OCI-M1 (cell line): ENCODE measurements at places on chromosomes 6 and 20.

DNA sequence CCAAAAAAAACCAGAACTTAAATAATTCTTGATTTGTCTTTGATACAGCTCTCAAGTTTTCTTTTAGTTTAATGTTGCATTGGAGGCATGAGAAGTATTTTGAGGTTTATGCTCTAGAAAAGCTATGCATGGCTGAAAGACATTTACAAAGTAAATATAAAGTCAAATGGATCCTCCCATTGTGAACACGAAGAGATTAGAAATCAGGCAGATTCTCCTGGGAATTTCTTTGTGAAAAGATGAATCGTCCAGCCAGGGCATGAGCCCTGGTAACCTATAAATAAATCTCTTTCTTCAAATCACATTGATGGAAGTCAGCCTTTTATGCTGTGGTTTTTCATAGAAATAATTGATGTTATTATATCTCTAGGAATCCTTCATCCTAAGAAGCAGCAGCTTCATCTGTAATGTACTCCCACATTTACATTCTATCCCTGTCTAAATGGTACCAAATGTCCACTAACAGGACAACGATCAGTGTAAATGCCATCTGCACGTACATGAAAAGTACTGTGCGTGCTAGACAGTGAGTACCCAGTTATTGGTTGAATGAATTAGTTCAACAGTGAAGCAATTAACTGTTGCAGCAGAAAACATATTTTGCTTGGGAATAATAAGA lies 143.6 kb downstream of the ALDH8A1 start:
- DNase-seq: no peak

DNA sequence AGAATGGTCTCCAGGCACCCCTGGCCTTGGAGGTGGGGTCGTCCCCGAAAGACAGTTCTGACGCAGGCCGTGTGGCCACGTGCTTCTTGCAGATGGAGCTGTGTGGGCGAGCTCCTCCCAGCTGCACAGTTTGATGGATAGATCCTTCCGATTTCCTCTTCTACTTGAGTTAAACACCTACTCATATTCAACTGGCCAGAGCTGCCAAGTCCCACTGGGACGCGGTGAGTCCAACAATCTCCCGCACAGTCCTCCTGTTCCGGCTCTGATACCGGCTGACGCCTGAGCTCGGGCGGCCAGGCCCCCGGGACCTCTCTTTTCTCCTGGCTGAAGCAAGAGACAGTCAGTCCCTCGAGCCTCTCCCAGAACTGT lies 57.9 kb upstream of the DACT2 start:
- no peak for DNase-seq

DNA sequence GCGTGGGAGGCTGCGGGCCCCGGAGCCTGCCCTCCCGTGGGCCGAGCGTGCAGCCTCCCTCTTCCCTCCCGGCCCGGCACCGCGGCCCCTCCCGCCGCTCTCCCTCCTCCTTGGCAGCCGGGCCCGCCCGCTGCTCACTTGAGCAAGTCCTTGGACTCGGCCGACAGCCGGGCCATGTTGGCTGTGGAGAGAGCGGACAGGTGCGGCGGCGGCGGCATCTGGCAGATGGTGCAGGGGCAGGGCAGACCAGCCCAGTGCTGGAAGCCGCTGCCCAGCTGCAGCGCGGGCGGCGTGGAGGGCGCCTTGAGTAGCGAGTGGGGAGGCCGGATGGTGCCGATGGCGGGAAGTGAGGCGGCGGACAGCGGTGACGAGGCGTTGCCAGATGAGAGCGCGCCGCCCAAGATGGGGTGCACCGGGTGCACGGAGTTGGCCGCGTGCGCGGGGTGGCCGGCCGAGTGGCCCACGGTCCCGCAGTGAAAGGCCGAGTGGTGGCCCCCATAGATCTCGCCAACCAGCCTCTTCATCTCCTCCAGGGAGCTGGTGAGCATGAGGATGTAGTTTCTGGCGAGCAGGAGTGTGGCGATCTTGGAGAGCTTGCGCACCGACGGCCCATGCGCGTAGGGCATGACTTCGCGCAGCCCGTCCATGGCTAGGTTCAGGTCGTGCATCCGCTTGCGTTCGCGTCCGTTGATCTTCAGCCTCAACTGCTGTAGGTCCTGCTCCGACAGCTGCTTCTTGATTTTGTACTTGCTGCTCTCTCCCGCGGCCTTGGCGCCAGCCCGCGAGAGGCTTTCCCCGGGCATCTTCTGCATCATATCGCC lies 766 bp downstream of the OLIG3 start:
- no peak for DNase-seq

DNA sequence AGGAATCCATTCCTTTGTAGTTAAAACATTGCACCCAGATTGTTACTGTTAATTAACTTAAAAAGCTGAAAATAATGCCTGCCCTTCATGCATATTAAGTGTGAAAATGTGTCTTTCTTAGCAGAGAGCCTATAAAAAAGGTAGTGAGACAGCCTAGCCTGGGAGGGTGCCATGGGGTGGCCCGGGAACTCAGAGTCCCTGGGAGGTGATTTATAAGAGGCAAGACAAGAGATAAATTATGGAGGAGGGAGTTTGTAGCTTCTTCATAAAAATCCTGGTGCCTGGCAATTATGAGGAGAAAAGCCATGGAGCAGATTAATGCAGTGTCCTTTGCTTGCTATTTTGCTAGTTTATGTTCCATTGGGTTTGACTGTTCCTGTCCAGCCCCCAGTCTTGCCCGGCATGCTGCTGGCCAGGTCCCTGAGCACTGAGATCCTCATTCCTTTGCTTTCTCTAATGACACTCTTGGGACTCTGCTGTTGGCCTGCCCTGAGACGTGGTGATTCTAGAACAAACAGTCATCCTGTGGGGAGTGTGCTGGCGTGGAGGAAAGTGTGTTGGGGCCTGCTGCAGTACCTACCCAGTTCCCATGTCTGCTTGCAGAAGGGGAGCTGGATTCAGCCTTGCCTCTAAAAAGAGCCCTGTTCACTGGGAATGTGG lies 4.2 kb downstream of the MLN start:
- no peak for DNase-seq

DNA sequence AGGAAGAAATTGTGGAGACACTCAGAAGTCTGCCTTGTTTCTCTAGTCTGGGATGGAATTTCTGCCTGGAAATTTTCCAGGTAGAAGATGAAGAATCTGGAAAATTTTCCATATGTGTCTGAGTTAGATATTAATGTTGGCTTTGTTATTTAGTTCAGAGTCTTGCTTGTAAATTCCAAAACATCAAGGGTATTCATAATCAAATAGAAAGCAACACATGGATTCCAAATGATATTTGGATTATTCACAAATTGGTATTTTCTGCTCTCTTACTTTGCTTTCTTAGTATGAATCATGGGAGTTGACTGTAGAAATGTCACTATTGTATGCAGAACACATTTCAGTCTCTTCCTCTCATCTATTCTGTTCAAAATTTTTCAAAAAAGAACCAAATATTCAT lies 116.0 kb downstream of the GRIK2 start:
- no peak for DNase-seq

DNA sequence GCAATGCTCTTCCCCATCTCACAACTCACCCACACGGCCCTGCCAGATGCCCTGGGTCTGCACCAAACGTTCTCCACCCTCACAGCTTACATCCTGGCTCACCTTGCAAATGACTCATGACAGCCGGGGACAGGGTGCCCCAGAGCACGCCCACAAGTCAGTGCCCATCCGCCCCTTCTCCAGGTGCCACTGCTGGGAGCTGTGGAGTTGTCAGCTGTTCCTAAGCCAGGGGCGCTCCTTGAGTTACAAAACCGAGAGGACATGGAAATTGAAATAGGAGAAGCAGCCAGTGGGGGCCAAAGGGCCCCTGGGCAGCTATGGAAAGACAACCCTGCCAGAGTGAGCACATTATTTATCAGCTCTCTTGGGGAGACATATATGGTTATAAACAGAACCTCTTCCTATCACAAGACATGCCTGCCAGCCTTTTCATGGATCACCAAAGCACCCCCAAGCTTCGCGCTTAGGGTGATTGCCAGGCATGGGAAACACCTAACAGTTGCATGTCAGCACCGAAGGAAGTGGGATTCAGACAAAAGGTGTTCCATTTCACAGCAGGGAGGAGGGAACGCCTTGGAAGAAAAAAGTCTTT lies 236.8 kb downstream of the LY86 start:
- no peak for DNase-seq

- no peak for DNase-seq
Measured at GRCh38 chr6:106732376-106732940, 103.1 kb downstream of the QRSL1 start.

GRCh38 chr20:15310361-15310760 lies 972.9 kb upstream of the FLRT3 start:
- peak; percentile 70 for DNase-seq

- no peak for DNase-seq
Measured at GRCh38 chr20:38217791-38218565, 42.6 kb downstream of the KIAA1755 start.

- no peak for DNase-seq
Measured at GRCh38 chr6:2507016-2507415, 243.7 kb downstream of the MYLK4 start.

DNA sequence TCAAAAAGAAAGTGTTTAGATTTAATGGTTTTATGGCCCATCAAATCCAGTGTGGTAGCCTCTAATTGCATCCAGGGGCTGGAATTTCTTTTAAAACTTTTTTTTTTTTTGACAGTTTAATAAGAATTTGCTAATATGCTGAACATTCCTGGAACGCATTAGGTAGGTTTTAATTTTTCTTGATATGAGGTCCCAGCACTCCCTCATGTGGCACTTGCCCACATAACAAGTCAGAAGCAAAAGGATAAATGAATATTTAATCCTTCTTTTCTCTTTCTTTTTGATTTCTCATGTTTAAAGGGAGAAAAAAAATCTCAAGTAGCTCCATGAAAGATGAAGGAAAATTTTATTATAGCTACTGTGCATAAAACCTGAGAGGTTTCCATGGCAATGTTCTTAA lies 13.5 kb downstream of the HAO1 start:
- DNase-seq: peak; percentile 53

DNA sequence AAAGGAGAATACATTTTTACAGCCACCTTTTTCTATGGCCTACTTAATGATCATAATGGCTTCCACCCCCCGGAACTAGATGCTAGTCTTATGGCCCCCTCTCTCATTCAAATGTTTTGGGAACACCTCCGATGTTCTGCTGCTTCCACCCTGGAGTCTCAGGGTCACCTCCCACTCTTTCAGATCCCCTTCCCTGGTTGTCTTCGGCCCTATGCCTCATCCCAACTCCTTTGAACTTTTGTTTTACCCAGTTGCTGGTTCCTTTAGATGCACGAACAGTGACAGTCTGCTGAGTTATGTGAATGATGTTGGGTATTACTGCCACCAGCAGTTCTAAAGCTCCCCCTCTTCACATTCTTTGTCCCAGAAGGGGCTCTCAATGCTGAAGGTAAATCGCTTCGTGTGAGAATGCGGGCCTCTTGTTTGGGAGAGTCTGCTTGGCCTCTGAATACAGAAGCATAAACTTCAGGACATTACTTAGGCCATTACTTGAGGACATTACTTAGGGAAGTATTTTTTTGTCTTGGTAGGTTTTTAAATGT lies 309.1 kb downstream of the SOX4 start:
- no peak for DNase-seq

GRCh38 chr6:23879816-23880215 lies 246.2 kb upstream of the NRSN1 start:
- DNase-seq: no peak
